ENCODE measurements at places on chromosomes 2 and 18.

- no peak for DNase-seq
Measured at GRCh38 chr2:95388091-95388692, 14.3 kb upstream of the FAHD2A start.

GRCh38 chr2:44371445-44371844, 9.7 kb downstream of the CAMKMT start:
- no peak for DNase-seq

GRCh38 chr2:70888366-70888922, 47.3 kb upstream of the ATP6V1B1 start:
- DNase-seq, result no peak

GRCh38 chr2:21220930-21221329, 97.2 kb downstream of the TDRD15 start:
- no peak for DNase-seq

GRCh38 chr2:52238782-52239181, 1206.8 kb upstream of the NRXN1 start:
- no peak for DNase-seq

DNA sequence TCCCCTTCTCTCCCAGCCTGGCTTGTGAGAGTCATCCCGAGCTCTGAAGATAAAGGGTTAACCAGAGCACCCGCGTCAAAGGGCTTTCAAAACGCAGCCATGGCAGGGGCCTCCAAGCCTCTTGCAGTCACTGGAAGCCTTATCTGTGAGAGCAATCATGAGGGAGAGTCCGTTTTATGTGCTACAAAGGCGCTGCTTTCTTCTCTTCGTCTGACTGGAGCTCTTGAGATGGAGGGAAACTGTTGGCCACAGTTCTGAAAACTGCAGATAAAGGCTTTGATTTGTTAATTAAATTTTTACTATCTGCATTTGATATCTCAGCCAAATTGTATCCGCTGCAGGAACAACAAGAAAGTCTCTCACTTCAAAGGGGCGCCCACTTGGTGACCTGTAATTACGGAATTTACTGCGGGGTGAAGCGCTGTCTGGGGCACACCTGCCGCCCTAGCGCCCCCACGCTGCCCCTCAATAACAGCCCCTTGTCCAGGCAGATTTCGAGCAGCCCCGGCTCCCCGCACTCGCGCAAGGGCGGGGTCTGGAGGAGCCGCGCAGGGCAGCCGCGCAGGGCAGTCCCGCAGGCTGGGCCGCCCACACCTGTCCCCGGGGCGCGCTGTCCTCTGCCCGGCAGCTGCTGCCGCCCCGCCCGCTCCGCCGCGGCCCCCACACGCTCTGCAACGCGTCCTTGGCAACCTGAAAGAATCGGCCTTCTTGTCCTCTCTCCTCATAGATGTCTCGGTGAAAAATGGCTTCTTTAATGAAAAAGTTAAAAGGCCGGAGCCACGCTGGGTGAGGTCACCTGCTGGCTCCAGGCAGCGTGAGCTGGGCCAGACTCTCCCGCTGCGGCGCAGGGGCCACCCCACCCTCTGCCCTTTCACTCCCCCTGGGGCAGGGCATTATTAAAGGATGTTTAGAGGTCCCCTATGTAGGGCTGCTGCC, 217.9 kb downstream of the VAPA start:
- DNase-seq, result no peak

- DNase-seq, result no peak
Measured at GRCh38 chr2:24058564-24059271, 9.2 kb downstream of the FKBP1B start.

- no peak for DNase-seq
Measured at GRCh38 chr2:177052471-177052870, 160.1 kb upstream of the HNRNPA3 start.

DNA sequence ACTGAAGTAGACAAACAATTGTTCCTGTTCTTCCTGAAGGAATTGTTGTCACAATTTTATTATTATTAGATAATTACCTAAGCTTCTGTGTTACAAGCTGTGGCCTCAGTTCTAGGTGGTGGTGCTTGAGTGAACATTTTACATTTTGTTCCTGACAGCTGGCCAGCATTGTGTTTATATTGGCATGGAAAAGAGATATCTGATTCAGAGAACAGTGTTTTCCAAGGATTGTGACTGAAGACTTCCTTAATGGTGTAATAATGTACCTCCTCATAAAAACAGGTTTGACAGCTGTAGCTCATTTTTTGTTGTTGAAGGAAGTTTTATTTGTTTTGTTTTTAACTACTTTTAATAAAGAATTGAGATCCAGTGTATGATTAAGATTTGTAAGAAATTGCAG, 95.2 kb downstream of the EPB41L5 start:
- no peak for DNase-seq

GRCh38 chr2:207825978-207826377, 56.3 kb upstream of the FZD5 start:
- no peak for DNase-seq

GRCh38 chr18:50154420-50154819, 40.5 kb downstream of the MYO5B start:
- DNase-seq, result no peak
